Ureter (tissue), 1 donor: ENCODE measurements at places on chromosomes 5 and 9.

DNA sequence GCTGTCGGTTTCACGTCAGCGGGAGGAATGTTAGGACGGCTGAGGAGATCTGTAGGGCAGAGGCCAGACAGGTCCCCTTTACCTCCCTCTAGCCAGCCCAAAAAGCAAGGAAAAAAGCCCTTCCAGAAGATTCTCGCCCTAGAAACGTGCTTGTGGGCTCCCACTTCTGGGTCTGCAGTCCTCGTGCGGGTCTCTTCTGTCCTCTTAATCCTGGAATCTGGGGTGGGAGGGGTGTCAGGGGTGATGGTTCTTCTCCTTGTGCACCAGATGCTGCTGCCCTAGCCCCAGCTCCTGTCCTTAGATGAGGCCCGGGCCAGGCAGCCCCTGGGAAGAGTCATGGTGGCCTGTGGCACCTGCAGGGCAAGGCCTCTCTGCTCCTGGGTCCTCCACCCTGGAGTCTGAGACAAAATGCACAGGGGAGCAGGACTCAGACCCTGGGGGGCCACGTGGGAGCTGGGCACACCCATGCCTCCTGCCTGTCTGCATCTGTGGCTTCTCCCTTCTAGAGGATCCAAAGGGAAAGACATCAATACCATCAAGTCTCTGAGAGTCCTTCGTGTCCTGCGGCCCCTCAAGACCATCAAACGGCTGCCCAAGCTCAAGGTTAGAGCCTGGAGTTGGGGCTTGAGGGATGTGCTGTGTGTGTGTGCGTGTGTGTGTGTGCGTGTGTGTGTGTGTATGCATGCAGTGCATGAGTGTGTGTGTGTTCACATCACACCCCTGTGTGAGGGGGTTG lies 174.2 kb downstream of the CACNA1B start:
- peak; percentile 37 for DNase-seq

- DNase-seq, result no peak
Measured at GRCh38 chr5:167999182-167999581, 292.3 kb upstream of the WWC1 start.

DNA sequence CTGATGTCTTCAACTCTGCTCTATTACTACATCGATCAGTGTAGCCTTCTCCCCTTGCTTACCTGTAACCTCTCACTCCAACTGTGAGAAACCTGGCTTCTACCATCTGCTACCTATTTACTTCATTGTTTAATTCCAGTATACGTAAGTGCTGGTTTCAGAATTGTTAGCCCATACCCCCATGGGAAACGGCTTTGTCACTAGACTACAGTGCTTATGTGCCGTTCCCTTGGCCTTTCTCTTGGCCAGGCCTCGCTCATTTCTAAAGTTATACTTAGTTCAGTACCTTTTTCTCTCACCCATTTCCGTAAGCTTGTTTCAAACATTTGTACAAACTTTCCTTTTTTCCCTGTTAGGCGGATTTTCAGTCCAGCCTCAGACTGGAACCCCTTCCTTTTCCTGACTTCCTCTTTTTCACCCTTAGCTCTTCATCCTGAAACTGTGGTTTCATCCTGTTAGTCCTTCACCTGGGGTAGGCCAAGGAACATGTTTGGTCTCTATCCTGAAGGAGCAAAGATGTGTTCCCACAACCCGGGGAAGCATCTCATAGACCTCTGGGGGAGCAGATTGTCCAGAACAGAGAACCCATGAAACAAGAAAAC lies 21.7 kb downstream of the ALG2 start:
- no peak for DNase-seq

GRCh38 chr9:34154057-34154456 lies 24.8 kb upstream of the UBAP1 start:
- no peak for DNase-seq

GRCh38 chr9:2824564-2824963 lies 19.3 kb downstream of the PUM3 start:
- DNase-seq, result no peak

GRCh38 chr9:129889122-129889940 lies 54.1 kb downstream of the USP20 start:
- DNase-seq, result no peak

DNA sequence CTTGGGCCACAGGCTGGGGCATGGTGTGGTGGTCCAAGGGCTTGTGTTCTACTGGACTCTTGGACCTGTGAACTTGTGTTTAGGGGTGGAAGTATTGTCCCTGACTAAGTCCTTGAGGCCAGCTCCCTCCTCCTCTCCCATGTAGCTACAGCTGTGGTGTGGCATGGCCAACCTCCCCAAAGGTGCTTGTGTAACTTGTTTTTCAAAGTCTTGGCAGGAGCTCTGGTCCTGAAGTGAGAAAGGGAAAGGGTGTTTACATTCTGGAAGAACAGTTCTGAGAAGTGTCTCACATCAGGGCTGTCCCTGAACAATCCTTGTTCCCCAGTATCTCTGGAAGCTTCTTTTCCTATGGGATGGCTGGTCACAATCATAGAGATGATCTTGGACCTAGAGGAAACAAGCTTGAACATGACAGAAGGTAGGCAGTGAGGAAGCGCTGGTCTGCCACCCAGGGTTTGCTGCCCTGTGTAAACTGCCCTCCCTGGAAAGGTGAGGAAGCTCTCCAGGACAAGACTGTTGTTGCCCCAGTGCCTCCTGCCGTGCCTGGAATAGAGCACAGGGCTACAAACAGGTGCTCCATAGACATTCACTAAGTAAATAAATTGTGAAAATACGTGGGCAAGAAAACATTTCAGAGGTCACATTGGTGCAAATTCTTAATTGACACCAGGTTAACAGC lies 64.6 kb upstream of the KLF9 start:
- peak; percentile 68 for DNase-seq

- DNase-seq, result no peak
Measured at GRCh38 chr5:76960004-76960625, 7.3 kb downstream of the CRHBP start.

DNA sequence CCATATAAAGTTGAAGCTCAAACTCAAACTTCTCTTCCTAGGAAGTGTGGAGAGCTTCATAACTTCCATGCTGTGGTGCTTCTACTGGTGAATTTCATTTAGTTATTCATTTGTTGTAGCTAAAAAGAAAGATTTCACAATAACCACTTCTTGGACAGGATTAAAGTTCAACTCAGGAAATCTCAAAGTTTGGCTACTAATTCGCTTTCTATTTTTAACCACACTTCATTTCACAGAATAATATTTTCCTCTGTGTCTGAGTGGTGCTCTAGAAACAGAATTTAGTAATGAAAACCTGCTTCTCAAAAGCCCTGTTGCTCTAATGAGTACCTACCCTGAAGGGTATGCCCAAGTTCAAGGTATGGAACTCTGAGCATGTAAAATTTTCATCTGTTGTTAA lies 73.9 kb downstream of the ACTBL2 start:
- no peak for DNase-seq

GRCh38 chr9:34644766-34645314 lies 1.6 kb upstream of the GALT start:
- DNase-seq, result no peak

- no peak for DNase-seq
Measured at GRCh38 chr9:129889941-129890717, 54.9 kb downstream of the USP20 start.

GRCh38 chr5:176879663-176880361 lies 19.3 kb downstream of the HK3 start:
- no peak for DNase-seq

DNA sequence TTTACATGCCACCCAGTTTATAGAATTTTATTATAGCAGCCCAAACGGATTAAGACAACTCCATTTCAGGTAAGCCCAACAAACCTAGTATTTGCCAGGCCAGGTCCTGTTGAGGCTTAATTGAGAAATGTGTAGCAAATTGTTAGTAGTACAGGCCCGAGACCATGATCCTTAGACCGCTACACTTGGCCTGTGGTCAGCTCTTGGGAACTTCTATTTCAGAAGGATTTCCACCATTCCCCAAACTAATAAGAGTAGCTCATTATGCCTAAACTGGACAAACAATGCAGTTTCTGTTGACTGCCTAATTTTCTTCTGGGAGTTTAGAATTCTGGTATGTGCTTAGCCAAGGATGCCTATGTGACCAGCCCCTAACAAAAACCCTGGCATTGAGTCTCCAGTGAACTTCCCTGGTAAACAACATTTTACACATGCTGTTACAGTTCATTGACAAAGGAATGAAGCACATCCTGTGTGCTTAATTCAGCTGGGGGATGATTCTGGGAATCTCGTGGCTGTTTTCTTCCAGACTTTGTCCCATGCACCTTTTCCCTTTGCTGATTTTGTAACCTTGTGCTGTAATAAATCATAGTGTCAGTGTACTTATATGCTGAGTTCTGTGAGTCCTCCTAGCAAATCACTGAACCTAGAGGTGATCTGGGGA lies 5.6 kb upstream of the GPX3 start:
- no peak for DNase-seq

- no peak for DNase-seq
Measured at GRCh38 chr5:52015760-52016159, 632.5 kb downstream of the ISL1 start.

DNA sequence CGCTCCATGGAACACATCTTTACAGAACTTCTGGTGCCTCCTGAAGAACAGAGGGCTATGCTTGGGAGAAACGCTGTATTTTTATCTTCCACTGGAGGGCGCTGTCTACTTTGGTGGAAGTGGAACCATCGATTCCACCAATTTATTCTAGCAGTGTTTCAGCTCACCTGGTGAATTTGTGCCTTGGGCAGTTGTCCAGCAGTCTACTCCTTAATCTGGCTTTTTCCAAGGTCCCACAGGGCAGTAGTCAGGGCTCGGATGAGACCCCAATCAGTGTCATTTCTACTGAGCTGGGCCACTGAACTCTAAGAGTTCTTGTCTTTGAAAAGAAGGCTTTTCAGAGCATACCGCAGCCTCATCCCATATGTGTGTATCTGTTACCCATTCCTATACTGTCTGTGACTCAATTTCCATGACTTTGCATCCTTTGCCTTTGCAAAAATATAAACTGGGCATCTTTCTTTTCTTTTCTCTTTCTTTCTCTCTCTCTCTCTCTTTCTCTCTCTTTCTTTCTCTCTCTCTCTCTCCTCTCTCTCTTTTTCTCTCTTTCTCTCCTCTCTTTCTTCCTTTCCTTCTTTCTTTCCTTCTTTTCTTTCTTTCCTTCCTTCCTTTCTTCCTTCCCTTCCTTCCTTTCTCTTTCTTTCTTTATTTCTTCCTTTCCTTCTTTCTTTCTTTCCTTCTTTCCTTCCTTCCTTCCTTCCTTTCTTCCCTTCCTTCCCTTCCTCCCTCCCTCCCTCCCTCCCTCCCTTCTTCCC lies 138.4 kb upstream of the ZNF618 start:
- peak; percentile 53 for DNase-seq

- no peak for DNase-seq
Measured at GRCh38 chr9:124132671-124133147, 121.1 kb downstream of the LHX2 start.

DNA sequence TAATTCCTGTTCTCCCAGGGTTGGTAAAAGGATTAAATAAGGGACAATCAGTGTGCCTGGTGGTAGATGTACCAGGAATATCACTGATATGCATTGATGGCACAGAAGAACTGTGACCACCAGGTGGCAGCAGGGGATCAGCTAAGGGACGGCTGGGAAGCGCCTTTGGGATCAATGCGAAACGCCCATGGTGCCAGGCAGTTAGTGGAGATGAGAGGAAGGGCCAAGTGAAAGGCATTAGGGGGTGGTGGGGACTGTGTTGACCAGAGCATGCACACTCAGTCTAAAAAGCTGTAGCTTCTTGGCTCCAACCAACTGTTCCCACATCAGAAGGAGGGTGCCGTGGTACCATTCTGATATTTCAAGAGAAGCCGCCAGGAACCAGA lies 55.6 kb downstream of the ARHGEF37 start:
- peak; percentile 82 for DNase-seq

- no peak for DNase-seq
Measured at GRCh38 chr9:130467316-130467715, 22.6 kb downstream of the ASS1 start.

DNA sequence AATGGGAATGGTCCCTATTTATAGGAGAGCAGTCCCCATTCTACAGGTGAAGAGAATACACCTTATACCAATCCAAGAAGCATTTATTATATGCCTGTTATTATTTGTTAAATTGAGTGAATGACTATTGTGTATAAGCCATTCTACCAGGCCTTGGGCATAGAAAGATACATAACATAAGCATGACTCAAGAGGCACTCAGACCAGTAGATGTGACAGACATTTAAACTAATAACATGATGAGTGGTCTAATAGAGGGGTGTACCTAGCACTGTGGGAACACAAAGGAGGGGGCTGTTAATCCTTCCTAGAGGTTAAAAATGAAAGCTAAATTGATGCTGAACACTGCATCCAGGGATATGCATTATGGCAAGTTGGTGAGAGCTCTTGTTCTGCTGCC lies 145.0 kb upstream of the TNC start:
- DNase-seq, result no peak
